Cortex of kidney (tissue), 1 donor: ENCODE measurements at places on chromosomes 1 and 21.

DNA sequence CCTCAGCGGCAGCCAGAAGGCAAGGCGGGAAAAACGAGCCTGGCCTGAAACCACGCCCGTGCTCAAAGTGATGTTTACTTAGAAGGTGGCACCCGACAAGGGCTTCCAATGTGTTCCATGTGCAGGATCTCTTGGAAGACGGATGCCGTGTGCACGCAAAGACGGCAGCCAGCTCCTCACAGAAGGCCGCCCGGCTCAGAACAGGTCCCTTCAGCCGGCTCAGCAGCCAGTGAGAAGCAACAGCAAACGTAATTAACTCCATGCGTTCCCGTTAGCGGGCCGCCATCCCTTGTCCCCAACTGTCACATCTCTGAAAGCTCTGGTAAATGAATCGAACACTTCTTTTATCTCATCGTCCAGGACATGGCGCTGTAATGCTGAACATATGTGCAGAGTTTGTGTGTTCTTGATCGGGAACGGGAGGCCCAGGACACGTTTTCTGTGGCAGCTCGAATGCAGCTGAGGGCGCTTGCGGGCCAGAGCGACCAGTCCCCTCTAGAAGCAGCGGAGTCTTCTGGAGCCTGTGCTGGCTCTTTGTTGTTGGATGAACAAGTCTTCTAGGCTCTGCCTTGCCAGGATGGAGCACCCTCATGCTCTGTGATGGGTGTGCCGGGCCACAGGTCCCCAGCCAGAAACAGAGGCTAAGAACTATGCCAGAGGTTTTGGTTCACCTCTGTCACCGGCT is 94.6 kb upstream of the ARHGEF16 start:
- DNase-seq: no peak

- DNase-seq: no peak
Measured at GRCh38 chr1:84846387-84846786, 46.6 kb downstream of the LPAR3 start.

DNA sequence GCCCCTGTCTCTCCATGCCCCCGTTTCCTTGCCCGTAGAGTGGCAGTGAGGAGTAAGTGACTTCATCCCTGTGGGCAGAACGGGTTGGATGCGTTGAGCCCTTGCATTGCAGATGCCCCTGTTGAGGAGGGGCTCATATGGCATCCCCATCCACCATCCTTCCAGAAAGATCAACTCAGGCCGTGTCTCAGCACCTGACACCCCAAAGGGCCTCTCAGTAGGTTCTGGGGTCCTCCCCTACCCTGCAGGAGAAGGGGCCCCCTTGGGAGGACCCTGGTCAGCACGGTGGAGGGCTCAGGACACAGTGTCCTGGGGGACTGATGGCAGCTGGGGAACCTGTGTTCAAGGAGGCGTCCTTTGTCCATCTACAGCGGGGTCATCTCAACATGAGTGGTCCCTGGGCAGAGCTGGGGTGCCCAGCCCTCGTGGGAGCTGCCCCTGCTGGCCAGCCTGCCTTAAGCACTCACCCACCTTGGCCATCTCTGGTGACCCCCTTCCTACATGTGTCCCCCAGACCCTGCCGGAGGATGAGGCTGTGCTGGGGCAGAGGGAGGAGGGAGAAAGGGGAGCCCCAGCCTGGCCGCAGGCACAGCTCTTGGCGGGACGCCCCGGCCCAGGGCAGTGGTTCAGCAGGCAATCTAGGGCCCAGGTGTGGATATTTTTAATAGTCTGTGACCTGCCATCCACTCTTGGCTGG is 48.2 kb upstream of the ACTRT2 start:
- no peak for DNase-seq

GRCh38 chr1:108190686-108191416 is 9.3 kb downstream of the SLC25A24 start:
- DNase-seq: no peak

- no peak for DNase-seq
Measured at GRCh38 chr1:107195476-107195875, 54.6 kb downstream of the NTNG1 start.

GRCh38 chr1:109654519-109654918 is 1.4 kb upstream of the GSTM4 start:
- no peak for DNase-seq

GRCh38 chr1:244659694-244660093 is 6.8 kb downstream of the DESI2 start:
- DNase-seq: no peak

DNA sequence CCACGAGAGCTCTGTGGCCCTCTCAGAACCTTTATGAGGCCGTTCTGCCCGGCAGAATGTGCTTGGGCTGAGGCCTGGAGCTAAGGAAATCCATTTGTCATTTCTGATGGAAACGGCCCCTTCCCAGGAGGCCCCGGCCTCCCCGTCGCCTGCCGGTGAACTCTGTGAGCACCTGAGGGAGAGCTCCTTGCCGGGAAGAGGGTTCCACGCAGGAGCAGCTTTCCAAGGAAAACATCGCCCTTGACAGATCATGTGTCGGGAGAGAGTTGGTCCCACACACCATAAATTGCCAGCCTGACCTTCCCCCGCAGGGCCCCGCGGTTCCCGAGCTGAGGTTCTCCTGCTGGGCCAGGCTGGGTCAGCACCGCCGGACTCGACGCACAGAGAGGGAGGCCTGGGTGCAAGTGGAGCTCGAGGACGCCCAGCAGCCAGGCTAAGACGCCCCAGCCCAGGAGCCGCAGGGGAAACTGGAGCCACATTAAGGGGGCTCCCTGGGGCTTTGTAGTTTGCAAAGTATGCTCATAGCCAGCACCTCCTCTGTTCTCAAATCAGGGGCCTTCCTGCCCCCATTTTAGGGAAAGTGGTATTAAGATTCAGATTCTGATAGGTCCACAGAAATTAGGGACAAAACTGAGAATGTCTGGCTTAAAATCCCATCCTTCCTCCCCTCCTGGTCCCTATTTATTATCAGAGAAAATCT is 239.5 kb downstream of the FOXD2 start:
- DNase-seq: no peak

DNA sequence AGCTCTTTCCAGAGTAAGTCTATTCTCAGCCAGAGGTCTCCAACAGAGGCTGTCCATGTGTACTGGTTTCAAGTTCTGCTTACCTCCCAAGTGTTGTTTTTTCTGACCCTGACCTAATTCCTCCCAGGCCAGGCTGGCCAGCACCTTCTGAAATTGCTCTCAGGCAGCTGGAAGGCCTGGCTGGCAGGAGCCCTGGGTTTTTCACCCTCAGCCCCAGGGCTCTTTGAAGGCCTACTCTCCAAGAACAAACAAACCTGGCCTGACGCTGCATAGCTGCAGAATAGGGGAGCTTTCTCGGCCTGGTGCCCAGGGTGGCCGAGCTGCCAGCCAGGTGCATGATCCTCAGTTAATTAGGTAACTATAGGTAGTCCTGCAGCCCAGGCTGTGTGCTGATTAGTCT is 147.5 kb downstream of the CACNA1E start:
- no peak for DNase-seq

DNA sequence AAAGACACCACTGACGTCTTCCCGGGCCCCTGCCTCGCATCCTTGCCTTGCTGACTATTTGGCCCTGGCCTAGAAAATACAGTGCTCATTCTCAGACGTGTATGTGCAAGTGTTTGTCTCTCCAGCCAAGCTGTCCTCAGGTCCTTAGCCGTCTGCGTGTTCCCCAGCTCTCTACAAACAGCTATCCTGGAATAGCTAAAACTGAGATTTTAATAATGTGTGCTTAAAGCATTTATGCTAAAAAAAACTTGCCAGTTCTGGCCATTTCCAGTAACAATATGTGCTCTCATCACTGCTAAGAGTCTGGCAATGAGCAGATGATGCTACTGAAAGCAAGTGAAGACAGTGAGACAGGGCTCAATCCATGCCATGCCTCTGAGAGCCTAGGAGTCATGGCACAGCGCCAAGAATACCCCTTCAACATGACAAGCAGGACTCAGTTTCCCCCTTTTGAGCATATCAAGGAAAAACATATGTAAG is 55.7 kb downstream of the IRF2BP2 start:
- no peak for DNase-seq

DNA sequence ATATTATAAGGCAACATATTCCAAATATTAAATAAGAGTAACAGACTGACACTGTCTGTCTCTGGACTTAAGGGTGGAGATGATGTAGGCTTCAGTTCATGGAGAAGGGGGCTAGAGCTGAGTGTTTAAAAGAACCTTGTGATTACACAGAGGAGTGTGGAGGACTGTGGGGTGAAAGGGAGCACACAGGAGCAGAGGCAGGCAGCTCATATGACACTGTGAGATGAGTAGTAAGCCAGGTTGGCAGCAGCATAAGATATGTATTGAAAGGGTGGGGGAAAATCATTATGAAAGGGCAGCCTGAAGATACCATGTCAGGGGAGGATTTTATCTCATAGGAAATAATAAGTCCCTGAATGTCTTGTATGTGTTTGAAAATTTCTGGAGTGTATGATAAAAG is 104.5 kb downstream of the AK5 start:
- no peak for DNase-seq

DNA sequence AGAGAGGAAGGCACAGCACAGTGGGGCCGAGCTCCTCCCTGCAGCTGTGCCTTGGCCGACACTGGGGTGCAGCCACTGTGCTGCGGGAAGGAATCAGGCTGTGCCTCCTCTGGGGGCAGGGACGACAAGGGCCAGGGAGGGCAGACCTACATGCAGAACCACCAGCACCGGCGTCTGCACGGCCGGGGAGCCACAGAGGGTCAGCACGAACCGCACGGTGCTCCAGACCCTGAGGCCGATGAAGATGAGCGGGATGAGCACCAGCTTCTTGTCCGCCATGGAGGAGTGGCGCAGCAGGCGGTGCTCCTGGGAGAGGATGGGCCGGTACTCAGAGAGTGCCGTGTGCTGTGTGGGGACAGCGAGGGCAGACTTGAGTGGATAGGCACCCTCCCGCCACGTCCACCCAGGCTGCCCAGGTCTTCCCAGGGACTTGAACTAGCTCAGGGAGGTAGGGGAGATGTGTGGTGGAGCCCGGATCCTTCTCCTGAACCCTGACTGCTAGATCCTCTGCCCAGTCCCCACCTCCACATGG is 23.5 kb downstream of the GPR157 start:
- no peak for DNase-seq
